HEK293T (cell line): ENCODE measurements at places on chromosomes 16 and 17.

- no peak for DNase-seq
Observed at GRCh38 chr16:55949518-55949917, 74.3 kb upstream of the CES5A start.

- DNase-seq: no peak
Observed at GRCh38 chr16:58418601-58419000, 26.3 kb downstream of the GINS3 start.

DNA sequence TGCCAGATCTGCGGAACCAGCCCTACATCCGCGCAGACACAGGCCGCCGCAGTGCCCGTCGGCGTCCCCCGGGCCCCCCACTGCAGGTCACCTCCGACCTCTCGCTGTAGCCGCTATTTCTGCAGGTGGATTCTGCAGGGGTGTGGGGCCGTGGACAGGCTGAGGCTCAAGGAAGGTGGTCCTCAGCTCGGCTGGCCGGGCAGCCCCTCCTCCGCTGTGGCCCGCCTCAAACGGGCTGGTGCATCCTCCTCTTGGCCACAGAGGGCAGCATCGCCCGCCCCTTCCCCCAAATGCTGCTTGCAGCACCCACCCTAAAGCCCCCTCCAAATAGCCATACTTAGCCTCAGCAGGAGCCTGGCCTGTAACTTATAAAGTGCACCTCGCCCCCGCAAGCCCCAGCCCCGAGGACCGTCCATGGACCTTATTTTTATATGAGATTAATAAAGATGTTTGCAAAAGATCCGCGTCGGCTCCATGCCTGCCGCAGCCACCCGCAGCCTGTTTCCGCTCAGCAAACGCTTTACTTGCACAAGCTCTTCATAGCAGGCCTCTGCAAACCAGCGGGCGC, 14.9 kb downstream of the SPATA32 start:
- peak; percentile 72 for DNase-seq

DNA sequence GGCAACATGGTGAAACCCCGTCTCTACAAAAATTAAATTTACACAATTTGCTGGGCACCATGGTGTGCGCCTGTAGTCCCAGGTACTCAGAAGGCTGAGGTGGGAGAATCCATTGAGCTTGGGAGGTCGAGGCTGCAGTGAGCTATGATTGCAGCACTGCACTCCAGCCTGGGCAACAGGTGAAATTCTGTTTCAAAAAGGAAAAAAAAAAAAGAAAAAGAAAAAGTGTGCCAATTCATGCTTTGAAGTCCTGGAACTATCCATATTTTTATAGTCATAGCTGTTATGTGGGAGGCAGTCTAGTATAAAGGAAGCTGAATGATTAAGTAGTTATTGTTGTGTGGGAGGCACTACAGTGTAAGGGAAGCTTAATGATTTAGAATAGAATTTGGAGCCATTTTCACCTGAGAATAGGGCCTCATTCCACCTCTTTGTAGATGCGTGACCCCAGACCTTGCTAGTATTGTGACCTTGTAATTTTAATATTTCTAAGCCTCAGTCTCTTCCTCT, 31.6 kb downstream of the IQCK start:
- no peak for DNase-seq

- no peak for DNase-seq
Observed at GRCh38 chr17:58315750-58316149, 12.8 kb downstream of the TSPOAP1 start.

- DNase-seq: no peak
Observed at GRCh38 chr16:56972403-56973293, 10.9 kb downstream of the CETP start.

DNA sequence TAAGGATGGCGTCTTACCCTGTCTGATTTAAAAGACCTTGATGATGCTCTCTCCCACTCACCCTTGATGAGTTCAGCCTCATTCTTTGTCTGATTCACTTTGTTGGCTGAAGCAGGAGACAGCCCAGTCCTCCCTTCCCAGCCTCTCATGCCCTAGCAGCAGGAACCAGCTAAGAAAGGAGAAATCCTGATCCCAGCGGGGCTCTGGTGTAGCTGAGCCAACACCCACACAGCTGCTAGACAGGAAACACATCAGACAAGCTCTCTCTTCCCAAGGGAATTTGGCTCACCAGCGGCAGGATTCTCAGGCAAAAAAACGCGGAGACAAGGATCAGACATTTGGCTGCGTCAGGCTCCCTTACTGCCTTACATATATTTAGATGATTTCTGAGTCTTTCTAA, 211.5 kb downstream of the CDH11 start:
- no peak for DNase-seq

DNA sequence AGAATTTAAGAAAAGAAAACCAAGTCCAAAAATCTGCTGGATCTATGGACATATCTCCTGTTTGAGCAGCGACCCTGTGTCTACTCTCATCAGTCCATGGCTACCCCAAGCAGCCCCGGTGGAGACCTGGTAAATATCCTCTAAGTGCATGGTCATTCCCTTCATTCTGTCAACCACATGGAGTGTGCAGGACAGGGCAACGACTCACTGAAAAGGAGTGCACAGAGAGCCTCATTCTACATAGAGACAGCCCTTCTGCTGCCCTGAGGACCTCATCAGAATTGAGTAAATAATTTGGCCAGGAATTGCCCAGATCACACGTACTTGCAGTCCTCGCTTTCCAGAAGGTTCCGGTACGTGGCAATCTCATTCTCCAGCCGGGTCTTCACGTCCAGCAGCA, 3.0 kb downstream of the KRT38 start:
- no peak for DNase-seq

- no peak for DNase-seq
Observed at GRCh38 chr17:69428252-69428980, 13.9 kb downstream of the MAP2K6 start.

DNA sequence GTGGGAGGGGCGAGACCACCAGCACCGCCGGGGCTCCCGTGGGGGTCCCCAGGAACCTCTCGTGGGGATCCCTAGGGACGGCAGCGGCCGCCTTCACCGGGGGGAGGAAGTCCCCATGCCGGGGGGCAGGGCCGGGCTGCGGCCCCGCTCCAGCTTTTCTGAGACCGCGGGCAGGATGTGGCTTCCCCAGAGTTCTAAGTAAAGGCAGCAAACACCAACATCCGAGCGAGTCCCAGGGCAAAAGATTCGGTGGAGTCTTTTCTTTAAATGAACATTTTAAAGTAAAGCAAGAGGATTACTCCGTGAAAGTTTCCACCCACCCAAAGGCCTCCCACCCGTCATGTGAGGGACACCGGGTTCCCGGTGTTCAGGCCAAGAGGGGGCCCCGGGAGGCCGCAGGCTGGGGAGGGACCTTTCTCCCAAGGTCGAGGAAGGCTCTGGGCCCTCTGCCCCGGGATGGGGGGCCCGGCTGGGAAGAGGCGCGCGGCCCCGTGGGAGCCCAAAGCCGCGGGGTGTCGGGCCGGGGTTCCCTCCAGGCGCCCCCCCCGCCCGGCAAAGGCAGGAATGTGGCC, 137.2 kb upstream of the RPH3AL start:
- peak; percentile 35 for DNase-seq

DNA sequence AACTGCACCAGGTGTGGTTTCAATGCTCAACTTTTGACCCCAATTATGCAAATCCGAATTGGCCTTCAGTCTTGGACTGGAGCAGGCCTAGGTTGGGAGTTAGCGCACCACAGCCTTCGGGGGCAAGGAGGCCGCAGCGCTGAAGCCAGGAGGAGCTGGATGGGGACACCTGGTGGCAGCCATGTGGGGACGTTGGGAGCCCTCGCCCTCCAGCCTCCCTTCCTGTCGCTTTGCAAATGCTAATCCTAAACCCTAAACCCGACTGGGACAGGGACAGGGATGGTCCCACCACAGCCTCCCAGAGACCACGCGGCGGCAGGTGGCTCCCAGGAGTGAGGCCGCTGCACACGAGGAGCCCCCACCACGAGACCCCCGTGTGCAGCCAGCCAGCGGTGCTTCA, 58.7 kb downstream of the KLHDC4 start:
- DNase-seq: no peak

- DNase-seq: no peak
Observed at GRCh38 chr16:89600956-89601355, 12.5 kb upstream of the DPEP1 start.

- DNase-seq: no peak
Observed at GRCh38 chr16:70656712-70657263, 10.4 kb downstream of the IL34 start.

- no peak for DNase-seq
Observed at GRCh38 chr17:12691173-12691572, 25.5 kb downstream of the MYOCD start.
